Vein endothelial cell (primary cell): ENCODE measurements at places on chromosomes 5 and 9. TPM values are rescaled to one million over a fixed set of nuclear protein-coding genes. Genes with fewer than 3 reads are reported as not detected.

UBQLN1 gene
- total RNA-seq: 136 and 155 TPM in 2 replicates

GFI1B gene
- not detected in 2 replicates for total RNA-seq

IFNA21 gene
- not detected in 2 replicates for total RNA-seq

LHX2 gene
- not detected in 2 replicates for total RNA-seq

OTP gene
- not detected in 2 replicates for total RNA-seq

KCNT1 gene
- under 0.01 TPM in 1 of 2 replicates, not detected in the other for total RNA-seq

TMEM252 gene
- total RNA-seq: not detected in 2 replicates

SPARC gene
- total RNA-seq: 1,259 and 1,486 TPM in 2 replicates

SPAAR gene
- 2.0 and 4.5 TPM in 2 replicates for total RNA-seq

F2RL1 gene
- total RNA-seq: 126 and 135 TPM in 2 replicates

RANBP17 gene
- 6.2 and 11.1 TPM in 2 replicates for total RNA-seq

SPAG8 gene
- total RNA-seq: 0.10 TPM in 1 of 2 replicates, not detected in the other

LHX6 gene
- 10.1 and 36.1 TPM in 2 replicates for total RNA-seq

SLC6A3 gene
- not detected in 2 replicates for total RNA-seq

SMIM33 gene
- total RNA-seq: not detected in 2 replicates

ZNF608 gene
- total RNA-seq: 18.2 and 26.8 TPM in 2 replicates

PCDHA2 gene
- under 0.01 TPM in 1 of 2 replicates, not detected in the other for total RNA-seq

SLC22A4 gene
- 4.9 and 5.0 TPM in 2 replicates for total RNA-seq

CCNB1 gene
- 64.3 and 103 TPM in 2 replicates for total RNA-seq

SGCD gene
- total RNA-seq: under 0.01 and 0.19 TPM in 2 replicates

PCDHA13 gene
- not detected in 2 replicates for total RNA-seq

DAP gene
- total RNA-seq: 45.1 and 49.5 TPM in 2 replicates

GMCL2 gene
- under 0.01 TPM in 1 of 2 replicates, not detected in the other for total RNA-seq

HSPB3 gene
- not detected in 2 replicates for total RNA-seq

IL4 gene
- not detected in 2 replicates for total RNA-seq

HSPA5 gene
- 130 and 137 TPM in 2 replicates for total RNA-seq

BRINP1 gene
- 0.19 TPM in 1 of 2 replicates, not detected in the other for total RNA-seq

TICAM2 gene
- 0.65 and 1.4 TPM in 2 replicates for total RNA-seq

SLC6A19 gene
- total RNA-seq: not detected in 2 replicates

ZNF354C gene
- total RNA-seq: 5.6 and 6.4 TPM in 2 replicates

CCNO gene
- 0.33 and 0.48 TPM in 2 replicates for total RNA-seq

MYMK gene
- total RNA-seq: not detected in 2 replicates

PCDHB4 gene
- 0.19 and 0.33 TPM in 2 replicates for total RNA-seq

RNF183 gene
- not detected in 2 replicates for total RNA-seq

SEMA4D gene
- 5.1 and 6.9 TPM in 2 replicates for total RNA-seq

NTRK2 gene
- total RNA-seq: under 0.01 and 0.10 TPM in 2 replicates

CAMSAP1 gene
- total RNA-seq: 31.2 and 39.5 TPM in 2 replicates

MGAT1 gene
- total RNA-seq: 104 and 117 TPM in 2 replicates

EIF4E1B gene
- total RNA-seq: not detected in 2 replicates

ETF1 gene
- 133 and 149 TPM in 2 replicates for total RNA-seq

QRFP gene
- not detected in 2 replicates for total RNA-seq

ANKRD55 gene
- total RNA-seq: 2.6 and 16.7 TPM in 2 replicates

SOX30 gene
- total RNA-seq: not detected in 2 replicates
